NCI-H2227 treated with DMSO at 0.1 percent for 48 hours (cell line): ENCODE measurements at places on chromosomes 5 and 9.
A peak's percentile ranks its signal among the peaks of the same experiment; 100 is the strongest.

- DNase-seq: peak; percentile 2
Measured at GRCh38 chr5:140041492-140042392, 1.4 kb downstream of the NRG2 start.

DNA sequence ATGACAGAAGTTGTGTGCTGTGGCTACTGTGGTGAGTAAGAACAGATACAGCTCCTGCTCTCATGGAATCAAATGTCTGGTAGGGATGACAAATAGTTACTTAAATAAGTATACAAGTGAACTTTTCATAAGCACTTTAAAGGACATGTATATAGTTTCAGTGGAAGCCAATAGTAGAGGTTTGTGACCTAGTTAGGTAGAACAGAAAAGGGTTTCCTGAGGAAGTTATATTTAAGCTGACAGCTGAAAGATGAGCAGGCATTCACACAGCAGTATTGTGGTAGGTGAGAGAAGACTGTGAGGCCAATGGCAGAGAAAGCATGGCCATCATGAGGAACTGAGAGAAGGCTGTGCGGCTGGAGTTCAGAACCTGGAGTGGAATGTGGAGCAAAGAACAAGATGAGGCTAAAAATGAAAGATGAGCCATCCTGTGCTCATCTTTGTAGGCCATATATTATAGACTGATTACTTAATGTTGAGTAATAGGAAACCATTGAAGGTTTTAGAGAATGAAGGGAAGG lies 15.4 kb downstream of the FAM174A start:
- no peak for DNase-seq

DNA sequence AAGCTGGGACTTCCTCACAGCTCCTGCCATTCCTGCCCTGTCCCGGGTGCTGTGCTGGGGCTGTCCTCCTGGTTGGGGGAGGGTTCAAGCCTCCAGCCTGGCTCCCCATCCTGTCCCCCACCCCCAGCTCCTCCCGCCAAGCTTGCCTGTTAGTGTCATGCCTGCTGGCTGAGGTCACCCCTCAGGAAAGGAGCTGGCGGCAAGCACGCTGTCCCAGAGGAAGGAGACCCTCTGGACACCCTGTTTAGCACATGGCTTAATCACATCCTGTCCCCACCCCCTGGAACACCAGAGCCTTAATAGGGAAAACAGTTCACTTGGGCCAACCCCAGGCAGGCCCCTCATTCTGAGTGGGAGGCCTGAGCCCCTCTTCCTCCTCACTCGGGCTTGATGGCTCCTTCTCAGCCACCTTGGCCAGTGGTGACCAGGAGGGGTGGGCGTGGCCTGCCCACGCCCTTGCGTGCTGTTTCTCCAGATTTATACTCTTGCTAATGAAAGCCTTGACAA lies 9.2 kb upstream of the PHYHD1 start:
- DNase-seq: no peak

DNA sequence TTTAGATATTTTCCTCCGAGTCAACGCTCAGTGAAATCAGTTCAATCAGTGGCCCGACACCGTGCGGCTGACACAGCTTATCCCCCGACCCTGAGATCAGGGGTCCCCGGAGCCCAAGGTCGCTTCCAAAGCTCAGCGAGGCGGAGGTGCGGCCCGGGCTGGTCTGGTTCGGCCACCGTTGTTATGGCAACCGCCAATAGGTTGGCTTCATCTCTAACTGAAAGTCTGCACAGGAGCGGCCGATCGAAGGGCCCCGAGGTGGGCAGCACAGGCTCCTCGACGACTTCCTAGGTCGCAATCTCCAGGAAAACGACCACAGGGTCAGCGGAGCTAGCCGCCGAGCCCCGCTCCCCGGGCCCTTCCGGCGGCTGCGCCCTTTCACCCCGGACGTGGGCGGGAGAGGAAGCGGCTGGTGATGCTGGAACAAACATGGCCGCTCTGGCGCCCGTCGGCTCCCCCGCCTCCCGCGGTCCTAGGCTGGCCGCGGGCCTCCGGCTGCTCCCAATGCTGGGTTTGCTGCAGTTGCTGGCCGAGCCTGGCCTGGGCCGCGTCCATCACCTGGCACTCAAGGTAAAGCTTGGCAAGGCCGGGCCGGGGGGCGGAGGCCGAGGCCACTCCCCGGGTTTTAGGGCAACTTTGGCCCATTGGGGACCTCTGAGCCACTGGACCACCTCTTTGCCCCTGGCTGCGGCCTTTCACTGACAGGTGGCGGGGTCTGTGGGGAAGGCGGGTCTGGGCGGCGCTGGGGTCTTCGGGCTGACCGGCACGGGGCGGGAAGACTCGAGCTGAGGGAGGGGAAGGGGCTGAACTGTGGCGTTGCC lies at the start of gene GPR107:
TSS of gene GPR107 (plus strand) at position 403 of the 821 bp plus-strand sequence. CDS start at position 430, 27 bp downstream.
- peak; percentile 57 for DNase-seq

- no peak for DNase-seq
Measured at GRCh38 chr5:44632344-44632743, 176.4 kb upstream of the MRPS30 start.

GRCh38 chr9:94156348-94157049 lies 72.2 kb downstream of the PTPDC1 start:
- no peak for DNase-seq

GRCh38 chr9:2192356-2192979 lies 177.3 kb downstream of the SMARCA2 start:
- no peak for DNase-seq

DNA sequence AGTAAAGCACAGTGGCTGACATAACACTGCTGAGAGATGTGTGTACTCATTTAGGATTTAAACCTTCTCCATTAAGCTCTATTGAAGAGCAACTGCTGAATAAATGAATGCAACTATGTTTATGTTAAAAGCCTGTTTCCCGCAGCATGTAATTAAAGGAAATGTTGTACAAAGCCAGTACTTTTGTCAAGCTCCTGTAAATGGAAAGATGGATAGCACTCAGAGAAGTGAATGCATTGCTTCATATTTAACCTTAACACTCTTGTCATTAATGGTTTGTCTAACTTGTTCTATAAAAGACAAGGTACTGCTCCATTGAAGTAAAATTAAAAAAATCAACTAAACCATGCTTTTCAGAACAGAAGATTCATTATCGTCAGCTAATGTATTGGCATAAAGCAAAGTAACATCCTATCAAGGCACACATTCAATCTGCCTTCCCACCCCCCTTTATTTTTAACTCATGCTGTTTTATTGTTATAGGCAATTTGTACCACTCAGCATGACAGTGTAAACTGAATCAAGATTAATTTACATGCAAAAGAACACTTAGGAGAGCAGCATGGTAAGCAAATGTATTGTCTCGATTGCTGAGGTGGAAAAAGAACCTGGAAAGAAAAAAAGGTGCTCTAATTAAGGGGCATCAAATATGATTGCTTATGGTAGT lies 240.9 kb upstream of the TBCA start:
- DNase-seq: no peak

- DNase-seq: no peak
Measured at GRCh38 chr5:5234912-5235311, 94.8 kb downstream of the ADAMTS16 start.

- peak; percentile 51 for DNase-seq
Measured at GRCh38 chr5:168334695-168335094, 43.2 kb downstream of the WWC1 start.

DNA sequence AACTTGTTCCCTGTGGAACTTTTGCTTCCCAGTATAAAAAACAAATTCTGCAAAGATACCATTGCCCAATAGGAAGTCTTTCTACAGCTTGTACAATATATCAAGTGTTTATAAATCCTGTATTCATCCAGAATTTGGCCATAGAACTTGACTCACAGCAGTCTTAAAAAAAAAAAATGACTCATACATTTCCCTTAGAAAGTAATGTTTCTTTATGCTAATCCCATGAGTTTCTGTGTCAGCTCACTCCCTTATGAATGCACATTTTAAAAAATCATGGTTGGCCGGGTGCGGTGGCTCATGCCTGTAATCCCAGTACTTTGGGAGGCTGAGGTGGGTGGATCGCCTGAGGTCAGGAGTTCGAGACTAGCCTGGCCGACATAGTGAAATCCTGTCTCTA lies 89.3 kb upstream of the DMRT1 start:
- no peak for DNase-seq

DNA sequence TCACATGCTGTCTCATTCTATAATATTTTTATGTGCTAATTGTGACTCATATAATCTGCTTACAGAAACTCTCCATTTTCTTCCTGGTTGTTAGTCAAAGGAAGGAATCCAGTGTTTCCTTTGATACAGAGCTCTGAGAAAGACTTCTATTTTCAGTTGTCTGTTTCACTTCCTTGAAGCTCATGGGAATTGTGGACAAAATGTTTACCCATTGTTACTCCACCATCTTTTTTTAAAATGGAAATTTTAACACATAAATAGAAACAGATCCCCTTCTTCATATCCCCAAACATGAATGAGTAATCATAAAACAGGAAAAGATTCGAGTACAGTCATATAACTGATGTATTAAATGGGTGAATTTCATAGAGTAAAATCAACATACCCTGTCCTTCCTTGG lies 42.0 kb upstream of the KCNN2 start:
- DNase-seq: no peak

DNA sequence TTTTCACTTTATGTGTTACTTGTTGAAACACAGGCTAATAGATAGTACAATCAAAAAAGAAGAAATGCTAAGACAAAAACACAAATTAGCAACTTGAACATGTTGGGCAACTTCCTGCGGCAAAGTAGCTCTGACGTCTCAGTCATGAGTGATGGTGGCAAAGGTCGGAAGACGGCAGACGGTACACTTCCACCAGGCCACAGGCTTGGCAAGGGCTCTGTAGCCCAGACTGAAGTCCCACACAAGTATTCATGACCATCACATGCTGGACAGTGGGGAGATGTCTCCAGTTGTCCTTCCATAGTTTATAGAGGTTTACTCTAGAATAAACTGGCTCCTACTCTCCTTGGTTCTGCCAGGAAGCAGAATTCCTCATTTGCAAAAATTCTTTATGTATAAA lies 831.3 kb downstream of the MTRR start:
- DNase-seq: no peak

DNA sequence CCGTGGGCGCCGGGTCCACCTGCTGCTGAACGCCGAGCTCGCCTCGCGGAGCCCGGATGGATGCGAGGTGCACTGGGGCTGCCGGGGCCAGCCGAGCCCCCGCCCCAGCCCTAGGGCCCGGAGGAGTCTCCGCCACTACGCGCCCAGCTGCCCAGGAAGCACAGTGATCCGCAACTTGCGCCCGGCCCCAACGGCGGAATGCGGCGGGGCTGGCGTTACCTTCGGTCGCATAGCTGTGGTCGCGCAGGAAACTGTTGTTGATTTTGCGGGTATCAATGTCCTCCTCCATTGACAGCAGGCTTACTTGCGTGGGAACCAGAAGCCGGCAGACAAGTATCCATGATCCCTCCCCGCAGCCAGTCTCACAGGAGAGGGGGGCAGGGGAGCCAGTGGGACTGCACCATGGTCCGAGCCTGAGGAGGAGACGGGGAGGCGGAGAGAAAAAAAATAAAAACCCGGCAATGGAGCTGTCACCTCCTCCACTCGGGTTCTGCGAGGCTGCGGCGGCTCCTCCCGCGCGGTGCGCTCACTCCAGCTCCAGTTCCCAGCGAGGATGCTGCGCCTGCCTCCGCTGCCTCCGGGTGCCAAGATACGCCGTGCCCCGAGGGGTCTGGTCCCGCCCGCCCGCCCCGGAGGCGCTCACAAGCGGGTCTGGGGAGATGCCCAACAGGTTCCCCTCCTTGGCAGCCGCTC lies 628 bp downstream of the PPP2R2B start:
- DNase-seq: peak; percentile 16

GRCh38 chr5:14960120-14960462 lies 88.5 kb upstream of the ANKH start:
- no peak for DNase-seq

- DNase-seq: no peak
Measured at GRCh38 chr9:103533318-103533717, 538.2 kb downstream of the CYLC2 start.

DNA sequence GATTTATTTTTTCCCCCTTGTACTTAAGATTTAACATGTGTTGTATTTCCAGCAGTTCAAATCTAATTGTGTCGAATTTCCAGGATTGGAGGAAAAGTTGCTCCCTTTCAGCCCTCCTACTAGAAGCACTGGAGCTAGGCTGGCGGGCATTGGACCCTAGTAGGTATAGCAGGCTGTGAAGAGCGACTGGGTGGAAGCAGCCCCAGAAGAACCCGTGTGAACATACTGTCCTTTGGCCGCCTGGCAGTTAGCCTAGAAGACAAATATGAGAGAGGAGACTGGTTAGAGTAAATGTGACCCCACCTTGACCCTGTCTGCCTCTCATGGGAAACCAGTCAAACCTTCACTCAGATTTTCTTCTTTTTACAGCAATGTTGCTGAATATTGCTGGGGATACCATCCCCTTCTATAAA lies 13.9 kb downstream of the ALDOB start:
- DNase-seq: no peak

DNA sequence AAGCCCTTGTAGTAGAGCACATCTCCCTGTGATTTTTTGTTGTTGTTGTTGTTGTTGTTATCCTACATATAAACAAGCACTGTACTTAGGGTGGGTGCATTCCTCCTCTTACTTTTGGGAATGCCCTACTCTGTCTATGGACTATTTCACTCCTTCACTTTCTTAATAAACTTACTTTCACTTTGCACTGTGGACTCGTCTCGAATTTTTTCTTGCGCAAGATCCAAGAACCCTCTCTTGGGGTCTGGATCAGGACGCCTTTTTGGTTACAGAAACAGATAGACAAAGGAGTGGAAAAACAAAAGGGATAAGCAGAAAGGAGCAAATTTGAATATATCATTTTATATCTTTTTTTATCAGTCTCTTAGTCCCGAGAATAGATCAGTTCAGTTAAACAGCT lies 14.4 kb upstream of the PAIP1 start:
- no peak for DNase-seq

DNA sequence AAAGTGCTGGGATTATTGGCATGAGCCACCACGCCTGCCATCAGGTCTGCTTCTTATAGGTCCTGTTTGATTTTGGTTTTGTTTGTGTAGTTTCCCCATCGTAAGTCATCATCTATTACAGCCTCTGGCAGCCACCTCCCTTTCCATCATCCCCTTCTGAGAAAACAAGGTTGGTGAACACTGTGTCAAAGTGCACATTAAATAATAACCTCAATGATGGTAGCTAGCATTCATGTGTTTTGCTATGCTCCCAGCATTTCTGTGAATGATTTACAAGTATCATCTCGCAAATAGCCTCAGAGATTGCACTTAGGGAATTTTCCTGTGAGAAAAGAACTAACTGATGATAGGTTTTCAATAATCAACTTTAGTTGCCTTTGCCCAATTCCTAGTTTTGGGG lies 9.9 kb downstream of the PRUNE2 start:
- DNase-seq: no peak

GRCh38 chr9:33661176-33661575 lies 134.2 kb upstream of the PRSS3 start:
- no peak for DNase-seq

- no peak for DNase-seq
Measured at GRCh38 chr5:137624786-137625349, 111.0 kb downstream of the KLHL3 start.

DNA sequence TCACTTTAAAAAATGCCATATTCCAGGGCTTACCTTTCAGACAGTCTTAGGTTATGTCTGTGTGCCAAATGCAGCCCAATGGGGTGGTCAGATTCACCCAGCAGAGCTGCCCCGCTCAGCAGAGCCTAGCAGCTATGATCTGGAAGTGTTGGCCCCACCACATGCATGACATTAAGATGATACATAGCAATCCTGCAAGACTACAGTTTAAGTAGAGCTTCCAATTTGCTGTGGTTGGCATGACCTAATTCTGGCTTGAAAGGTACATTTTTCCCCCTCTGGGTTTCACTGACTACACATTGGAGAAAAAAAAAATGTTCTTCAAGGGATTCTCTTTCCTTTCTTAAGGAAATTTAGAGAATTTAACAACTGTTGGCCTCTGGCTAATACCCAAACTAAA lies 22.5 kb downstream of the MEF2C start:
- DNase-seq: no peak
